Heart left ventricle (tissue), 16 donors: ENCODE measurements at places on chromosomes 1 and 21. TPM values are rescaled to one million over a fixed set of nuclear protein-coding genes. Genes with fewer than 3 reads are reported as not detected.

The DCDC2B gene
- not detected for total RNA-seq

The B3GALNT2 gene
- total RNA-seq, result 20.9 TPM

- H3K36me3 ChIP-seq, result no peaks in the 10 kb centered on the region
- DNase-seq, result no peak
- no peaks in the 10 kb centered on the region for H3K4me1 ChIP-seq
- no peak overlapping the region for H3K27ac ChIP-seq
- no peaks in the 10 kb centered on the region for H3K27me3 ChIP-seq
Measured at GRCh38 chr1:57586842-57587241, 163.0 kb upstream of the DAB1 start.

DNA sequence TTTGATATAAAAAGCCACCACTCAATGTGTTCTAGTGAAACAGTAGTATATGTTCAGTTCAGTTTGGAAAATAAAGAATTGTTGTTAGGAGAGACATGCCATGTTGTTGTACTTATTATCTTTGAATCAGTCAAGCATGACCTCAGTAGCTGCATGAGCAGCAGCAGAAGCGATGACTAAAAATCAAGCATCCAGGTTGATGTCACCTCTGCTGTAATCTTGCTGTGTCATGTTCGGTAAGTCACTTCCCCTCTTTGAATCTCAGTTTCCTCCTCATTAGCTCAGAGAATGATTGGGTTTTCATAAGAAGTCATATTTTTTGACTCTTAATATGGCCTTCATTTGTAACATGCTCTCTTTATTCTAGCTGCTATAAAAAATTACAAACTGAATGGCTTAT lies 428.4 kb upstream of the B3GALT2 start:
- H3K4me1 ChIP-seq, result no peaks in the 10 kb centered on the region
- H3K27ac ChIP-seq, result no peak overlapping the region
